Putamen (tissue), 1 donor: ENCODE measurements at places on chromosomes 3 and 15.

- DNase-seq: no peak
Observed at GRCh38 chr15:74788042-74788682, 6.3 kb downstream of the CSK start.

- no peak for DNase-seq
Observed at GRCh38 chr3:82942041-82942440, 1180.6 kb upstream of the GBE1 start.

GRCh38 chr15:85543741-85544155, 163.3 kb downstream of the AKAP13 start:
- no peak for DNase-seq

GRCh38 chr3:87268646-87269211, 7.7 kb downstream of the POU1F1 start:
- DNase-seq: no peak

- no peak for DNase-seq
Observed at GRCh38 chr3:117674321-117674720, 964.7 kb downstream of the TUSC7 start.

GRCh38 chr15:42155546-42156242, 742 bp downstream of the PLA2G4F start:
- DNase-seq: no peak

DNA sequence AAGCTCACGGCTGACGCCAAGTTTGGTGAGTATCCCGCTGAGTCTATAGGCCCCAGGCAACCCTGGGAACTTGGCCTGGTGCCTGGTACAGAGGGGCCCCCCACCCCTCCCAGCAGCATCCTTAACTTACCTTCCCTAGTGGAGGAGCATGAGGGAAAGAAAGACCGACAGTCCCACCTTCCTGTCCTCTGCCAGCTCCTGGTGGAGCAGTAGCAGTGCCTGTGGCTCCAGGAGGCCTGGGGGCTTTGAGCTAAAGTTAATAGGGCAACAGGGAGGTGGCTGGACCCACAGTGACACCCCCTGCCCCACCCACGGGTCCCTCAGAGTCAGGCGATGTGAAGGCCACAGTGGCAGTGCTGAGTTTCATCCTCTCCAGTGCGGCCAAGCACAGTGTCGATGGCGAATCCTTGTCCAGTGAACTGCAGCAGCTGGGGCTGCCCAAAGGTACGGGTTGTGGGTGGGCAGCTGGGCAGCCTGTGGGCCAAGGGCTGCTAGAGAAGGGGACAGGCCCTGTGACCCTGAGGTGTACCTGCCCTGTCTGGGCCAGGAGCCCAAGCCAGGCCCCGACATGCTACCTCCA, 2.9 kb downstream of the COMMD4 start:
- no peak for DNase-seq

DNA sequence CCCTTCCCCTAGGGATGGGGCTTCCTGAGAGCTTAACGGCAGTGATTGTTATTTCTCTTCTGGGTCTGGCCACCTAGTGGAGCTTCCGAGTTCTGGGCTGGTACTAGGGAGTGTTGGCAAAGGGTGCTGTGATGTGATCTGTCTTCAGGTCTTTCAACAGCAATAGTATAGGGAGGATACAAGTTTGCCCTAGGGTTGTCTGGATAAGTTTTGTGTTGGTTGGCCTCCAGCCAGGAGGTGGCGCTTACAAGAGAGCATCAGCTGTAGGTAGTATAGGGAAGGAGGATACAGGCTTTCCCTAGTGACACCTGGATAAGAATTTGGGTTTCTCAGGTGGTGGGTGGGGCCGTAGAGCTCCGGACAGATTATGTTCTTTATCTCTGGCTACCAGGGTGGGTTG, 19.2 kb upstream of the CPOX start:
- no peak for DNase-seq

GRCh38 chr3:100893108-100893507, 100.1 kb downstream of the ABI3BP start:
- peak; percentile 26 for DNase-seq

GRCh38 chr3:118102737-118103136, 931.9 kb downstream of the IGSF11 start:
- DNase-seq: no peak

- DNase-seq: no peak
Observed at GRCh38 chr15:66760097-66760967, 58.3 kb downstream of the SMAD6 start.

- DNase-seq: no peak
Observed at GRCh38 chr3:195388380-195388779, 54.4 kb downstream of the ACAP2 start.

GRCh38 chr3:130659911-130660310, 86.7 kb downstream of the PIK3R4 start:
- DNase-seq: no peak

- DNase-seq: no peak
Observed at GRCh38 chr3:67655364-67656121, 1.1 kb upstream of the SUCLG2 start.
